Kidney capillary endothelial cell (primary cell): ENCODE measurements at places on chromosomes 13 and 19.

GRCh38 chr13:40453351-40454021 is 213.0 kb downstream of the FOXO1 start:
- DNase-seq = no peak

DNA sequence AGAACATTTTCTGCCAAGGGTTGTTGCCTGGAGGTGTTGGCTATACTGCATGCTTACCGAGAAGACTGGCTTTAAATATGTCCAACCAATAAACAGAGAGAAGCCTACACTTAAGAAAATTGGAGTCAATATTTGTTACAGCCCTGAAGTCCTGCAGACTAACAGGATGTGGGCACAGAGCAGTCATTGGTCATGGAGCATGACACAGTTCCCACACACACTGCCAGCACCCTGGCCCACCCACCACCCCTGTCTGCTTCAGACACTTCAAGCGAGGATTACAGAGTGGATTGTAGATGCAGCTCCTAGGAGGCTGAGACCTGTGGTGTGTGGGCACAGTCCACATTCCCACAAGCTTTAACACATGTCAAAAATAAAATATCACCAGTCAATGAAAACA is 21.0 kb upstream of the SERP2 start:
- no peak for DNase-seq

DNA sequence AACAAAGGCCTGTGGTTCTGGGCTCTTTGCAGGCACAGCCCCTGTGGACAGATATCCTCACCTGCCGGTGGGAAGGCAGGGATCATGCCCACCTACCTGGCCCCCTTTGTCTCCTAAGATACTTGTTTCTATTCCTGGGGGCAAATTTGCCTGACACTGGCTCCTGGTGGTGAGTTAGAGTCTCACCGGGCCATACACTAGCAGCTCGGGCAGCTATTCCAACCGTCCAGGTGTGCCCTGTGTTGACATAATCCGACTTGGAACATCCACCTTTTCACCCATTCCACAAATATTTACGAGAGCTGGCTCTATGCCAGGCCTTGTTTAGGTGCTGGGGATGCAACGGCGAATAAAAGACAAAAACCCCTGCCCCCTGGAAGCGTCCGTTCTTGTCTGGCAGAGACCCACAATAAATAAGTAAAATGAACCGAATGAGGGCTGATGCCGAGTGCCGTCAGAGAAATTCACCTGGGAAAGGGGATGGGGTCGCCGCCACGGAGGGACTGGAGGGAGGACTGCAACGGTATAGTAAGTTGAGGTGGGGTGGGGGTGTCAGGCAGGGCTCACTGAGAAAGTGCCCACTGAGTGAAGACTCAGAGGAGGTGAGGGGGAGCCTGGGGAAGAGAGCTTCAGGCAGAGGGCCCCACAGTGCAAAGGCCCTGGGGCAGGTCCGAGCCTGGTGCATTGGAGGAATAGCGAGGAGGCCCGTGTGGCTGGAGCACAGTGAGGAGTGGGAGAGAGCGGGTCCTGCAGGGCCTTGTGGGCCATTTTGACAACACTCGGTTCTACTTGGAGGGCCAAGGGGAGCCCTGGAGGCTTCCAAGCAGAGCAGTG is 43.2 kb upstream of the RANBP3 start:
- no peak for DNase-seq

GRCh38 chr19:42290523-42291434 is 11.2 kb upstream of the PRR19 start:
- DNase-seq = no peak

DNA sequence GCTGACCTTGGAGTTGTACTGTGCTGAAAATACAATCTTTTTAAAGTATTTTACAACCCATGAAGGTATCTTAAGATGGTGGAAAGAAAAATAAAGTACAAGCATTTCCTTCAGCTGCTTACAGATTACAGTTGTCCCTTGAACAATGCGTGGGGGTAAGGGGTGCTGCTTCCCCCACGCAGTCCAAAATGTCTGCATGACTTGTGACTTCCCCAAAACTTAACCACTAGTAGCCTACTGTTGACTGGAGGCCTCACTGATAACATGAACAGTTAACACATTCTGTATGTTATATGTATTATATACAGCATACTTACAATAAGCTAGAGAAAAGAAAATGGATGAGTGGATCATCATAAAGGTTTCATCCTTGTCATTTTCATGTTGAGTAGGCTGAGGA is 45.3 kb upstream of the ZNF599 start:
- no peak for DNase-seq
